ENCODE measurements at places on chromosomes 12 and 14.

DNA sequence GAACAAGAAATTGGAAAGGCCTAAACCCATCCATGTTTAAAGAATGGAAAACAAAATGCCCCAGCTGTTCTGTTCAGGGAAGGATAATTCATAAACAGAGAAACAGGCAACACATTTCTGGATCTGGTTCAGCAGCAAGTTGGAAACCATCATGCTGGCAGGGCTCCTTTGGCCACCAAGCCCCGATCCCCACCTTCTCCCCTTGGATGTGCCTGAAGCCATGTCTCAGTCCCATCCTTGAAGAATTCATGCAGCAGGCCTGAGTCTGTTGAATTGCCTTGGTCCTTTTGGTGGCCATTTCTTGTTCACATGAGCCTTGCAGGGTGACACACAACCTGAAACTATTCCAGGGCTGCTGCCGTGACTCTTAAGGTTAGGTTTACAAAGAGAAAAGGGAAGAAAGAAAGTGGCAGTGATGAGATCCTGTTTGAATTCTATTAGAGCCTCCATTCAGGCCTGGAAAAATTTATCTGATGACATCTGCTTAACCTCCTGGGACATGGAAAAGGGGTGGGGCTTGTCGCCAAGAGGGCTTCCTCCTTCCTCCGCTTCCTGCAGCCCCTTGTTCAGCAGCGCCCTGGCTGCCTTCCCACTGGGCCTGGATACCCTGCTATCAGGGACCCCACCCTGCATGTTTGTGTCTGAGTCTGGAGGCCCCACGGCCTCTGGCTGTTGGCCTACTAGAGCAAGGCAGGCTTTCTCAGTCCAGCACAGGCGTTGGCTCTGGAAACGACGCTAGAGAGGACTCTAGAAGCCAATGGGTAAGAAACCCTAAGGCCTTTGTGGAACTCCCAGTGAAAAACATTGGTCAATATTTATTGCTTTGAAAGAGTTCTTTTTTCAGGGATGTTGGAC is 341.9 kb downstream of the C12orf75 start:
- DNase-seq: no peak

- DNase-seq: no peak
These were observed 1.2 kb downstream of the HNRNPC start for GRCh38 chr14:21267886-21268616.

DNA sequence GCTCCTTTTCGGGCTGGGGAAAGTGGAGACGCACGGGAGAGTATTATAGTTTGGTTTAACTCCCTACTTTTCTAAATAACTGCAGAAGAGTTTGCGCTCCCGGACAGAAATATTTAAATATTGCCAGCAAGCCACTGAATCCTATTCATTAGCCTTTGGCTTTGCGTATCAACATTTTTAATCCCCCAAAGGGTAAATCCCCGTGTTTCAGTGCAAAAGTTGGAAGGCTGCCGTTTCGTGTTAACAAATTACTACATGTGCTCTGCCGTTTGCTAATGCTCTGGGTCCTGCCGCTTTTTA is 372 bp upstream of the DPF3 start:
- DNase-seq: peak; percentile 4

GRCh38 chr12:125284945-125285685 is 219.9 kb downstream of the AACS start:
- DNase-seq: no peak

DNA sequence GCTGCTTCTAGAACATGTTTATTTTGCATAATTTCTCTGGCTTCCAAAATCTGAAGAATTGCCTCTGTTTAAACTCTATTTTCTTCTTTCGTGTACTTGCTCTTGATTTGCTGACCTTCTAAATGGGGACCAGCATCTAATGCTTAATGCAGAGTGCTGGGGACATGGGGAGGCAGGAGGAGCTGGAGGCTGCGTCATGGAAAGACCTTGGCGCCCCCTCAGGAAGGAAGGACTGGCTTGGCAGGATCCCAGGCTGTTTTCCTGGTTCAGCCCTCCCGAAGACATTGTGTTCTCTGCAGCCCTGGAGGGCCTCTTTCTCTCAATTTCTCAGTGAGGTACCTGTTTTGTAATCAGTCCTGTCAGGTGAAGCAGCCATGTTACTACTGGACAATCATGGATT is 5.5 kb downstream of the PRKCH start:
- DNase-seq: no peak

- no peak for DNase-seq
These were observed 65.2 kb downstream of the PPP2R5E start for GRCh38 chr14:63478010-63478409.

DNA sequence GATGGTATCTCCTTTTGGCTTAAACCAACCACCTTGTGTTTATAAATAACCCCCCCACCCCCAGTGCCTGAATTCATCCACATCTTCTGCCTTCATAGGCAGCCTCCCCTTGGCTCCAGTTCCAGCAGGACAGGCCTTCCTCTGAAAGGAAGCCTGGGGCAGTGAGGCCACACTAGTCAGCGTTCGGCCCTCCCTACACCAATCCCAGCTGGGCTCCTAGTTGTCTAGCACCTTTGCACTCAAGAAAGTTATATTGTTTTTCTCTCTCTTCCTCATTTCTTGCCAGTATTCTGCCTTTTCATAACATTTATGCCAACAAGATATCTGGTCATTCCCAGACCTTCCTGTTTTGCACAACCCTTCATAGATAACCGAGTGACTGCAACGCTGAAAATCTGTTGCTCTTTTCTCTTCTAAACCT is 73.1 kb upstream of the ACTN1 start:
- no peak for DNase-seq

DNA sequence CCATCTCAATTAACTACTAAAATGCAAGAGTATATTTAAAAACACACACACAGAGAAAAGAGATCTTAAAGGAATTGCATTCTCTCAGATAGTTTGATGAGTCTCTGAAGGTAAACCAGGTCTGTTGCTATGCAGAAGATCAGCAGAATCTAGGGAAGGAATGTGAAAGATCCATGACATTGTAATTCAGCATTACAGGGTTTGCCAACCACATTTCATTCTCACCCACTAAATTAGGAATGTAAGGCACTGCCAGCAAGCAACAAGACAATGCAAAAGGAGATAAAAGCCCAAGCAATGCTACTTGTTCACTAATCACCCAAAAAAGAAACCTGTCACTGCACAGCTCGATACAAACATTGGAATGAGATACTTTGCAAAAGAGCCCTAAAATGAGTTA is 106.3 kb downstream of the LRIG3 start:
- DNase-seq: no peak

GRCh38 chr12:85448548-85449139 is 168.6 kb downstream of the ALX1 start:
- DNase-seq: no peak

GRCh38 chr12:67758119-67758518 is 109.6 kb downstream of the DYRK2 start:
- DNase-seq: no peak

DNA sequence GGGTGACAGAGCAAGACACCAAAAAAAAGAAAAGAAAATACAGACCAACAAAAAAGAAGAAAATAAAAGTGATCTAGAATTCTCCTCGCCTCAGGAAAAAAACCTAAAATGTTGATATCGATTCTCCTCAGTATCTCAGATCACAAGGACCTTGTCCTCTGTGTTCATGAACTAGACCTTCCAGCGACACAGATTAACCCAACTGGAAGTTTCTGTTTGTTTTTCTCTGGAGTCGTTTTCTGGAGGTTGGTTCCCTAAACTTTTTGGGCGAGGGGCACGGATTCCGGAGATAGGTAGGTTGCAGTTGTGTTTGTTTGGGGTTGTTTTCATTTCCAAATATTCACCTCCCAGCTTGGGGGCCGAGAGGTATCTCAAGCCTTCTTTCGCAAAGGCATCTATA is 559 bp upstream of the RFC5 start:
- DNase-seq: no peak

DNA sequence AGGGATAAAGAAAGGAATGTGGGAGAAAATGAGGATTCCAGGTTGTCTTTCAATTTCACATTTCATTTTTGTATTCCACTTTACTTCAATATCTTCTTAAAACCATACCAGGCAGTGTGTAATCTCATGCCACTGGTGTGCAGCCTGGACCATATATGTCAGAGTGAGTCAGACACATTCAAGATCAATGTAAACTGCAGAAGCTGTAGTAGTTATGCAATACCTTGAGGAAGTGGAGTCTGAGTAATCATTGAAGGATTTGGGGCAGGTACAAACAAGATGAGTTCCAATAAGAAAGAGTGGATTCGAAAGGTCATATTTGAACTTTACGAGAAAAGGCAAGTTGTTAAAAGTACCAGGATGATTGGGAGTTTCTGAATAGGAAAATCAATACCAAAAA is 14.1 kb downstream of the PLCZ1 start:
- DNase-seq: no peak

GRCh38 chr12:8088574-8088973 is 6.5 kb downstream of the NECAP1 start:
- no peak for DNase-seq

Measured in hepatic stellate cell (primary cell).